ENCODE measurements at places on chromosomes 3 and 15. TPM values are rescaled to one million over a fixed set of nuclear protein-coding genes. Genes with fewer than 3 reads are reported as not detected.

Gene NEO1
- total RNA-seq, result 17.6 TPM

Gene LDHAL6B
- total RNA-seq, result not detected

Gene PLXNB1
- 18.2 TPM for total RNA-seq

Gene STRIT1
- total RNA-seq, result not detected

Gene TMEM158
- 83.0 TPM for total RNA-seq

Gene TM6SF1
- total RNA-seq, result 3.4 TPM

Gene CPLX3
- total RNA-seq, result not detected

Gene AZI2
- 75.2 TPM for total RNA-seq

Gene MESP1
- not detected for total RNA-seq

Gene B3GNT5
- total RNA-seq, result 31.4 TPM

Gene SMCO1
- total RNA-seq, result not detected

All from myometrial cell (primary cell).